ENCODE measurements at places on chromosomes 1 and 21. TPM values are rescaled to one million over a fixed set of nuclear protein-coding genes. Genes with fewer than 3 reads are reported as not detected.

GRCh38 chr1:214002060-214002459 is 14.3 kb downstream of the PROX1 start:
- no peak for DNase-seq

FCGR1A gene
- total RNA-seq, result 0.46 TPM

TMOD4 gene
- total RNA-seq, result not detected

- DNase-seq, result no peak
Observed at GRCh38 chr1:116733476-116734365, 20.5 kb upstream of the CD2 start.
